ENCODE measurements at places on chromosomes 13 and 19.

- DNase-seq = no peak
Observed at GRCh38 chr13:33548069-33548468, 262.5 kb upstream of the STARD13 start.

DNA sequence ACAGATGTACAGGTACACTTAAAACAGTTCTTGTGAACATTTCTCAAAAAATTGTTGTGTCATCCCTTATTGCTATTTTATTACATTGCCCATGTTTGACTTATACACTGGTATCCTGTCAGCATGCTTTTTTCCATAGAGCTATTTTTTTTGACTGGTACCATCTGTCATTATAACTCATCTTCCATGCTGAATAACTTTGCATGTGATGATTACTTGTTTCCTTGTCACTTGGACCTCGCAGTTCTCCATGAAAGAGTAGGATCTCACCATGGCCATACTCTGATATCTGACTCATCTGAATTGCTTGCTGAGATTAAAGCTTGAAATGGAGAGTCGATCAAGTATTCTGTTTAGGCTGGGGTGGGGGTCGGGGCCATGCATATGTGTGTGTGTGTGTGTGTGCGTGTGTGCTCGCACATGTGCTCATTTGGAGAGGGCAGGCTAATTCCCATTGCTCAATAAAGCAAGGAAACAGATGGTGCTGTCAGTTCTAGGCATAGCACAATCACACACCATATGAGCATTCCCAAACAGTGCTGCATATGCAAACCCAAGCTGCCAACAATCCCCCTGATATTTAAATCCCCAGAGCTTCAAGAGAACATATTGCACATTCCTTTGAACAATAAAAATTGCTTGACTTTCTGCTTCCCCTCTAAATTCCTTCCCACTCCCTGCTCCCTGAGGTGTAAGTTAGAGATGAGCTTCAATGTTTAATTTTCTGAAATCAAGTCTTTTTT lies 62.9 kb downstream of the NHLRC3 start:
- DNase-seq = no peak

DNA sequence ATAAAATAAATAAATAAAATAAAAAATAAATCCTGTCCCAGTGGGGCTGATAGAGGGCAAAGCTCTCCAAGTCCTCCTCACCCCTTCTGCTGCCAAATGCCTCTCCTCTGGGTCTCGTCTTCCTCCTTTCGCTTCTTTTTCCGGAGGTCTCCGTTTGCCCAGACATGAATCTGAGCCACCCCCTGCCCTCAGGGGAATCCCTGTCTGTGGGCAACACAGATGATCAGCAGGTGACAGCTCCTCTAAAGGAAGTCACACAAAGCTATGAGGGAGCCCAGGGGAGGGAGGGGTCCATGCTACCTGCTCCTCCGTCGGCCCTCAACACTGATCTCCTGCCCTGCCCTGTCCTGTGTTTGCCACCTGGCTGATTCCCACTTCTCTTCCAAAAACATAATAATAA lies 479 bp downstream of the TMEM150B start:
- DNase-seq = no peak

DNA sequence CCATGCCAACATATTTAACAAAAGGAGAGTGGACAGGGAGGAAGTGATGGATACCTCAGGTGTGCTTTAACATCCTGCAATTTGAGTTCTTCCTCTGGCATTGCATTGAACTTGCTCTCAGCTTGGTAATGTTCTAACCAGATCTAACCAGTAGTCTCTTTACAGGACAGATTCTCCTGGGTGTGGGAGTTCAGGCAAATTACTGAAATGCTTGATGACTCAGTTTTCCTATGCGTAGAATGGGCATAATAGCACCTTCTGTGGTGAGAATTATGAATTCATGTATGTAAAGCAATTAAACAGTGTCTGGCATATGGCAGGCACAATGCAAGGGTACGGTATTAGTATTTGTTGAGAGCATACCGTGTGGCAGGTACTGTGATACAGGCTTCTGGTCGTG lies 3.6 kb downstream of the AKAP11 start:
- no peak for DNase-seq

DNA sequence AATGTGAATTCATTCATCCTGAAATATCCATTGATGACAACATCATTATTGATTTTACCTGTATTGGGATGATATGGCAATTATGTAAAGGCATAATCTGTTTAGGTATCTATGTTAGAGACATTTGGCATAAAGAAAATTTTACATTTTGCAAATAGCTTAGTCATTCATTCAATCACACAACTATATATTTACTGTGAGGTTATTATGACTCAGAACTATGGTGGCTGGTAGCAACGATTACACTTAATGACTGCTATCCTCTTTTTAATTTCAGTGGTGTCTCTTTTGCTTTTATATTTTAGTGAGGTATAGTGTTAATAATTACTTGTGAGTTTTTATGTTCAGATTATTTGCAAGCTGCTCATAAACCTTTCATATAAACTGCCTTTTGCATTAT lies 955.9 kb downstream of the SLITRK6 start:
- no peak for DNase-seq

Data from fibroblast of lung (primary cell).